ENCODE measurements at places on chromosomes 6 and 20.

DNA sequence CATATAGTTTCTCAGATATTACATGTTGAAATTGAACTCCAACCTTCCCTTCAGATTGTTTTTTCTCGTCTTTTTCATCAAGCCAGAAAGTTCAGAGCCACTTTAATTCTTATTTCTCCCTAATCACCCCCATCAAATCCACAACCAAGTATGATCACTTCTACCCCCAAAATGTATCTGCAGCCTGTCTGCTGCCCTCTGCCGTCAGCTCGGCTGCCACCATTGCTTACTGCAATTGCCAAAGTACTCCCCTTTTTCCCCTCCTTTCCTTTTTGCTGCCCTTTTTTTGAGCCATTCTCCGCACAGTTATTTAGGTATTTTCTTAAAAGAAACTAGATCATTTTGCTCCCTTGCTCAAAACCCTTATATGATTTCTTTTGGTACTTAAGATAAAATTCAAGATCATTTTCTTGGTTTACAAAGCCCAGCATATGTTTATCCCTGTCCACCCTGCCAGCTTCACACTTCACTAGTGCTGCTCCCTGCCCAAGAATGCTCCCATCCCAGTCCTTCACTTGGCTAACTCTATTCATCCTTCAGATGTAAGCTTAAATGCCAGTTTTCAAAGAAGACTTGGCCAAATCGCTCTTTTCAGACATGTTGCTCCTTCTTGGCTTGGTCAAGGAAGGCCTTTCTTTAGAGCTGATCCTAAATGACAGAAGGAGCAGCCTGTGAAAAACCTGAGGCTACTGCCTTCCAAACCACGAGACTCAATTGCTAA is 63.7 kb downstream of the SH3BGRL2 start:
- DNase-seq: no peak

DNA sequence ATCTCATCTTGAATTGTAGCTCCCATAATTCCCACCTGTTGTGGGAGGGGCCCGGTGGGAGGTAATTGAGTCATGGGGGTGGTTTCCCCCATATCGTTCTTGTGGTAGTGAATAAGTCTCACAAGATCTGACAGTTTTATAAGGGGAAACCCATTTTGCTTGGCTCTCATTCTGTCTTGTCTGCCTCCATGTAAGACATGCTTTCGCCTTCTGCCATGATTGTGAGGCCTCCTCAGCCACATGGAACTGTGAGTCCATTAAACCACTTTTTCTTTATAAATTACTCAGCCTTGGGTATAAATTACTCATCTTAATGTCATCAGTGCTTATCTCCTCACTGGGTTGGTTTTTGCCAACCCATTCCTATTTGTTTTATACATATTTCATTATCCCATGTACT is 142.0 kb upstream of the GMDS start:
- DNase-seq: no peak

DNA sequence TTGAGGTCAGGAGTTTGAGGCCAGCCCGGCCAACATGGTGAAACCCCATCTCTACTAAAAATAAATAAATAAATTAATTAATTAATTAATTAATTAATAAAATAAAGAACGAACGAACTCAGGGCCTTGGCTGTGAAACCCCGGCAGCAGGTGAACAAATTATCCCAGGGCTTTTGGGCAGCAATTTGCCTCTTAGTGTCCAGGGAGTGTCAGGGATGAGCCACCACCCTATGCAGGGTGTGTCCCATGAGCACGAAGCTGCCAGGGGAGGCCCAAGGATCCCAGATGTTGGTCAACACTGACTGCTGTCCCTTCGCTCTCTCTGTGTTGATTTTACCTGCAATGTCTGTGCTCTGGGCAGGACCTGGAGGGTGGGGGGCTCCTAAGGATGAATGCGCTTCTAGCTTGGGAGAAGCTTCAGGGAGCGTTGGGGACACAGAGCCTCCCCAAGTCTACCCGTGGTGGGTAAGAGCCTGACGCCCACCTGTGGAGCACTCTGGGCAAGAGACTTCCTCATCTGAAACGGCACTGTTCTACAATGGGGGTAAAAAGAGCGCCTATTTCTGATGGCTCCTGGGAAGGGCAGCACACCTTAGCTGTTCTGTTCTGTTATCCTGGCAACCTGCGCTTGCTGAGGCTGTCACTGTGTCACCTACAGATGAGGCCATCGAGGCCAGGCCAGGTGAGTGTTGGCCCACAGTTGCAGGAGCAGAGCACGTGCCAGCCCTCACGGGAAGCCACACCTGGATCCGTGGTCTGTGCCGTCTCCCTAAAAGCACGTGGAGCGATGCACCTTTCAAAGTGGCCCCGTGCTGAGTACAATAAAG is 125.5 kb upstream of the CDH4 start:
- DNase-seq: no peak

GRCh38 chr6:31792761-31793171 is 2.8 kb downstream of the VARS1 start:
- no peak for DNase-seq

GRCh38 chr6:87741001-87741650 is 39.1 kb upstream of the AKIRIN2 start:
- no peak for DNase-seq

- DNase-seq: no peak
These were observed 136.7 kb upstream of the RALGAPA2 start for GRCh38 chr20:20849161-20849560.

DNA sequence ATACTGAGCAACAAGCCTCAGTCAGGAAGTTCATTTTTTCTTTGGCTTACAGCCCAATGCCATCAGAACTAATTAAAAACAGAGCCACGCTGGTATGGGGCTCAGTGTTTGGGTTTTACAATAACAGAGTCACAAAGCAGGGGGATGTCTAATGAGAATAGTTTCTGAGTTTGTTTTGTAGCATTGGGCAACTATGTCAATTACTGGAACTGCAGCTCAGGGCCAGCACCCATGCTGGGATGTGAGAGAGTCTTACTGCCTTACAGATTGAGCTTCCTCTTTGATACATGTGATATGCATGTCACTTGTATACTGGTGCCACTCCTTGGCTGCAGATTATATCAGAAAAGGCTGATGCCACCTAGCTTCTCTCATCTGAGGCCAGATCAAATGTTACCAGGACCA is 117.6 kb downstream of the TFAP2B start:
- DNase-seq: no peak

- no peak for DNase-seq
These were observed 84.8 kb upstream of the PLEKHG1 start for GRCh38 chr6:150514806-150515380.

- DNase-seq: no peak
These were observed 4.3 kb upstream of the SLC17A2 start for GRCh38 chr6:25934735-25935313.

DNA sequence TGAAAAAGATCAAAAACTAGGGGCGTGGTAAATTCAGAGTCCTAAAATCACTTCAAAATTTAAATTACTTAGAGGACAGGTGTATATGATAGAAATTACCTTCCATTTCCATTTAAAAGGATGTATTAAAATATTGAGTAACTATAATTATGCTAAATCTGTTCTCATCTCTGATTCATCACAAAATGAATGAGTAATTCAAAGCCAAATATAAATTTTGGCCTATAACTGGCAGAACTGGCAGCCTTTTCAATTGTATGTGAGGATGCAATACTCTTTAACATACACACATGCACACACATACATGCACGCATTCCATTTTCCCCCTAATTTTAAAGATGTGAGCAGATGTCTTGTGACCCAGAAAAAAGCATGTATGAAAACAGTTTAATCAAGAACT is 194.6 kb downstream of the EPM2A start:
- DNase-seq: no peak

DNA sequence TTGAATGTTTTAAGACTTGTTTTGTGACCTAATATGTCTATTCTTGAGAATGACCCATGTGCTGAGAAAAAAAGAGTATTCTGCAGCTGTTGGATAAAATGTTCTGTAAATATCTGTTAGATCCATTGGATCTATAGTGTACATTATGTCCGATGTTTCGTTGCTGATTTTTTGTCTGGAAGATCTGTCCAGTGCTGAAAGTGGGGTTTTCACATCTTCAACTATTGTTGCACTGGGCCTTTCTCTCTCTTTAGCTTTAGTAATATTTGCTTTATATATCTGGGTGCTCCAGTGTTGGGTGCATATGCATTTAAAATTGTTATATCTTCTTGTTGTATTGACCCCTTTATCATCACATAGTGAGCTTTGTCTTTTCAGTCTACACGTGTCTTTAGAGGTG is 5.7 kb upstream of the SIRPB2 start:
- DNase-seq: no peak

- DNase-seq: no peak
These were observed 37.9 kb downstream of the SCML4 start for GRCh38 chr6:107786179-107786578.

DNA sequence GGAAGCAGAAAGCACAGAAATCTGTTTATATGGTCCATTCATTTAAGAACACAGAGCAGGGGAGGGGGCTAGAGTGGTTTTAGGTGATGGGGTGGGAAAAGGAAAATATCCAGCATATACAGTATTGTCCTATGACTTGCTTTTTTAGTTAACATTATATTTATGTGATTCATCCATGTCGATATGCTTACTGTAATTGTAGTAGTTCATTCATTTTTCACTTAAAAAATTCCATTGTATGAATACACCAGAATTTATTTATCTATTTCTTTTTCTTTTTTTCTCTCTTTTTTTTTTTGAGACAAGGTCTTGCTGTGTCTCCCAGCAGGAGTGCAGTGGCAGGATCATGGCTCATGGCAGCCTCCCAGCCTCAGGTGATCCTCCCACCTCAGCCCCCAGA is 9.6 kb upstream of the PRIM2 start:
- DNase-seq: no peak

DNA sequence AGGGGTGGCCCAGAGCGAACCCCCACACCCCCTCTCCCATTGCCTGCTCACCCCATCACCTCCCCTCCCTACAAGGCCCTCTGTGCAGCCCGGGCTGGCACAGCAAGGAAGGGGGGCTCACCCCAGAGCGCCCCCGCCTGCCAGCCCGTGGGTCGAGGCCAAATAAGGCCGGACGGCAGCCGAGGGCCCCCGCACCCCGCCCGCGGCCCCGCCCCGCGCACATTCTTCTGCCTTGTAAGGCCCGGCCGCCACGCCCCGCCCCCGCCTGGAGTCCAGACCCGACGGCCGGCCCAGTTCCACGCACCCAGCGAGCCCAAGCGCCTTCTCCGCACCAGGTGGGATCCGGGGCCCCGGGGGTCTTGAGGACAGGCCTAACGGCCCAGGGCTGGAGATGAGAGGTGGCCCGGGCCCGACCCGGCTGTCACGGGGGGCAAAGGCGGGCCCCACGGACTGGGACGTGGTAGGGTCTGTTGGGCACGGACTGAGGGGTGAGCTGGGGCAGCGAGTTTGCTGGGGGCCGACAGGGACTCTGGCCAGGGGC is at the start of gene MYL9:
Gene MYL9, plus strand, starts transcription at position 293 of the 541 bp plus-strand sequence. CDS start 3,366 bp downstream, outside the sequence.
- no peak for DNase-seq

GRCh38 chr6:41697861-41698781 is 37.3 kb downstream of the TFEB start:
- DNase-seq: no peak

- DNase-seq: no peak
These were observed 72.4 kb upstream of the SMIM8 start for GRCh38 chr6:87250019-87250418.

DNA sequence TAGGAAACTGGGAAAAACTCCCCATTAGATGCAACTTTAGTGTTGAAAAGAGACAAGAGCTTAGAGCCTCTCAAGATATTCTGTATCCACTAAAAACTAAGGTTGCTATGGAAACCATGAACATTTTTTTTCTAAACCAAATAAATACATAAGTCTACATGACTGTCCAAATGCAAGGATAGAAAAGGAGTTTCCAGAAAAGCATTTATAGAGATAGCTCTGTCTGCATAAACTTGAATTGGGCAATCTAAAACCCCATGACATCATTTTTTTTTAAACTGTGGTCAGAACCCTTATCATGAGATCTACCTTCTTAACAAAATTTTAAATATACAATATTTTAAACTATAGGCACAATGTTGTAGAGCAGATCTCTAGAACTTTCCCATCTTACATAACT is 36.4 kb upstream of the FAM83B start:
- DNase-seq: no peak

- DNase-seq: no peak
These were observed 17.0 kb upstream of the PRL start for GRCh38 chr6:22313796-22314195.

DNA sequence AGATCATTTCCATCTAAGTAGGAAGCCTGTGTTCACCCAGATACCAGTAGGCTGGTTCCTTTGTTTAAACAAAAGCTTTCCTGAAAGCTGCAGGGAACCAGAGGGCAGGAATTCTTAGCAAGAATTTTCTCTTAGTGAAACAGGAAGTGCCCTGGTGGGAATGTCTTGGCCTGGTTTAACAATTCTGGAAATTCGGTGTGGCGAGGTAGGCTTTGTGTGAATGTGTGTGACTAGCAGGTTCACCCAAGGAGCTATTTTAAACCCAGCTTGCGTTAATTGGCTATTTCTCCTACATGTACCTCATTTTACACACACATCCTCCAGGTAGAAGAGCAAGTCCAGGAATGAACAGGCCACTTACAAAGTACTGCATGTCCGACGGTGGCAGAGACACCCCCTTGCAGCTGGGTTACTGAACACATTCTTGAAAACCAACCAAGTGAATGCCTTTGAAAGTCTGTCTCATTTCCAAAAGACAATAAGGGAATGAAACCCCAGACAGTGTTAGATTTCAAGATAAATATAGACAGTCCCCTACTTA is 64.6 kb downstream of the GFOD1 start:
- DNase-seq: no peak

GRCh38 chr6:158170656-158171081 is 2.5 kb downstream of the GTF2H5 start:
- no peak for DNase-seq

DNA sequence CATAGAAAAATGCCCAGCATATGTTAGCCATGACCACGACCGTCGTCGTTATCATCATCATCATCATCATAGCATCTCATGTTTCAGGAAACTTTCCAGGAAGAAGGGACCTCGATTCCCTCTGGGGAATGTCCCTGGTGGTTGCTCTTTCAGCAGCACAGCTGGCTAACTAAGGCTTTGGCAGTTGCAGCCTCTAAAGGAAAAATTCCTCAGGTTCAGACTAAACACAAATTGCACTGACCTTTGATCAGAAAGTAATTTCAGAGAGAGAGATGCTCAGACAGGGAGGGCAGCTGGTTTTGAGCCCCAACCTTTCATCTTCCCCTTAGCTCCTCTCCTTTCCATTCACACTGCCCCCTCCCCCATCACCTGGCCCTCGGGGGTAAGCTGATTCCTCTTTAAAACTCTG is 5.6 kb upstream of the CFB start:
- DNase-seq: no peak

DNA sequence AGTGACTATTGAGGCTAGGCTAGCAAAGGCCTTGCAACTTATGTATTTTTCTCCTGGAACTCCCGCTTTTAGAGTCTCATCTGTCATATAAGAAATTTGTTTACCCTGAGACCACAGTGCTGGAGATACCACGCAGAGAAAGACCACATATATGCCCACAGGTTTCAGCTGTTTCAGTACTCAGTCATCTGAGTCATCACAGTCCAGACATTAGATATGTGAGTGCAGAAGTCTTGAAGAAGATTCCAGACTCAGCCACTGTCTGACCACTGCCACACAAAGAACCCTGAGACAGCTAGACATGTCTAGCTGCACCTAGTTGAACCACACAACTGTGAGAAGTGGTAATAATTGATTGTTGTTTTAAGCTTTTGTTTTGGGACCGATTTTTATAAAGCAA is 648.3 kb downstream of the EPM2A start:
- no peak for DNase-seq

GRCh38 chr20:21521596-21522480 is 8.0 kb upstream of the NKX2-2 start:
- DNase-seq: no peak

- DNase-seq: no peak
These were observed 235.0 kb downstream of the GMPR start for GRCh38 chr6:16473184-16473907.

GRCh38 chr6:132388291-132388690 is 13.0 kb downstream of the MOXD1 start:
- DNase-seq: no peak

GRCh38 chr6:70706491-70707123 is 38.9 kb downstream of the SMAP1 start:
- peak; percentile 20 for DNase-seq

Data from Panc1 (cell line).